Smooth muscle cell of bladder (primary cell): ENCODE measurements at places on chromosomes 12 and 14. TPM values are rescaled to one million over a fixed set of nuclear protein-coding genes. Genes with fewer than 3 reads are reported as not detected.

Gene TPH2
- total RNA-seq: not detected in 2 replicates

Gene NYNRIN
- total RNA-seq: 6.4 and 10.2 TPM in 2 replicates

Gene CCT2
- total RNA-seq: 153 and 156 TPM in 2 replicates

Gene CYP46A1
- total RNA-seq: under 0.01 and 0.74 TPM in 2 replicates

Gene OR4K2
- total RNA-seq: not detected in 2 replicates

Gene ATF7IP
- total RNA-seq: 12.9 and 15.8 TPM in 2 replicates

Gene GPR84
- total RNA-seq: 0.09 TPM in 1 of 2 replicates, not detected in the other

Gene AQP2
- total RNA-seq: not detected in 2 replicates

Gene RTL1
- not detected in 2 replicates for total RNA-seq

Gene PLBD1
- 1.1 and 3.2 TPM in 2 replicates for total RNA-seq

Gene CPNE6
- not detected in 2 replicates for total RNA-seq

Gene CAPZA3
- total RNA-seq: 0.14 TPM in 1 of 2 replicates, not detected in the other

Gene OASL
- 0.09 and 0.57 TPM in 2 replicates for total RNA-seq

Gene SERPINA1
- total RNA-seq: under 0.01 TPM in 1 of 2 replicates, not detected in the other

Gene PITPNM2
- total RNA-seq: 3.5 and 4.6 TPM in 2 replicates

Gene ATN1
- total RNA-seq: 5.0 and 7.5 TPM in 2 replicates
